ENCODE measurements at places on chromosomes 2 and 18. TPM values are rescaled to one million over a fixed set of nuclear protein-coding genes. Genes with fewer than 3 reads are reported as not detected.

EVX2 gene
- not detected for total RNA-seq

CENPA gene
- total RNA-seq: 1.2 TPM

GALR1 gene
- 0.05 TPM for total RNA-seq

IMMT gene
- total RNA-seq: 73.7 TPM

FBLN7 gene
- 15.4 TPM for total RNA-seq

HTR2B gene
- total RNA-seq: 4.9 TPM

PNKD gene
- total RNA-seq: 29.8 TPM

TXNDC2 gene
- total RNA-seq: 0.19 TPM

PROKR1 gene
- not detected for total RNA-seq

CXCR2 gene
- 2.5 TPM for total RNA-seq

MYO7B gene
- 0.79 TPM for total RNA-seq

VWA3B gene
- total RNA-seq: not detected

GPBAR1 gene
- total RNA-seq: 4.2 TPM

SPIRE1 gene
- 32.3 TPM for total RNA-seq

Data from posterior vena cava (tissue), 2 donors.